ENCODE measurements at places on chromosomes 5 and 9. TPM values are rescaled to one million over a fixed set of nuclear protein-coding genes. Genes with fewer than 3 reads are reported as not detected.
A peak's percentile ranks its signal among the peaks of the same experiment; 100 is the strongest.

- no peak for DNase-seq
These were observed 67.1 kb upstream of the CDK20 start for GRCh38 chr9:88041447-88041846.

CBY3 gene
- polyA plus RNA-seq, result not detected

SOHLH1 gene
- not detected for polyA plus RNA-seq

FOXI1 gene
- not detected for polyA plus RNA-seq

- no peak for DNase-seq
These were observed 81.0 kb downstream of the MACROH2A1 start for GRCh38 chr5:135318037-135318436.

DNA sequence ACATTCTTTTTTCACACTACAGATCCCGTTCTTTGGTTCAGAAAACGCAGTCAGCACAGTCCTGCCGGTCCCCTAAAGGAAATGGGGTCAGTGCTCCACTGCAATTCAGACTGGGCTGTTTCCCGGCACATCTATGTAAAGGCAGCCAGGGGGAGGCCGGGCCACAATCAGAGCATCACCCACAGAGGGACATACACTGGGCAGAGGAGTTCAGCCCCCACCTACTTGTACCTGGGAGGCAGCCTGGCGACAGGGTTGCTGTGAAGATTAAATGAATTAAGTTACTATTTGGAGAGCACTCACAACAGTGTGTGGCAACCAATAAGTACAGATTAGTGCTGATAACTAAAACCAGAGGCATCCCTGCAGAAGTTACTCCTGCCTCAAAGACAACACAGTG lies 4.5 kb downstream of the PTPN3 start:
- no peak for DNase-seq

MYMK gene
- not detected for polyA plus RNA-seq

PCBD2 gene
- 4.8 TPM for polyA plus RNA-seq

- no peak for DNase-seq
These were observed 2.1 kb downstream of the MAMDC4 start for GRCh38 chr9:136854113-136854841.

DNA sequence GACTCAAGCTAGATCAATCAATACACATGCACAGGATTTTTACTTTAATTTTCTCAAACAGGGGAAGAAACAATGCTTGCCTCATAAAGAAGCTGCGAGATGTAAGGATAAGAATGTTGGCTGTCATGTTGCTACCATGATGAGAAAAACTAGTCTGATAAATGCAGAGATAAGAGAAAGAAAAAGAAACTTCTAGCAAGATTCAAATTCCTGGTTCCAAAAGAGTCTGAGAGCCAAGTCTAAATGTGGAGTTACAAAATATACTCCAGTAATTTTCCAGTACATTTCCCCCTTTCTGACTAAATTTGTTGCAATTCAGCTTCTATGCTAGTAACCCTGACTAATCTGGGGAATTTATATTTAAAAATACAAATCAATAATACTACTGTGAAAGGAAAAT lies 10.4 kb upstream of the ANXA1 start:
- DNase-seq, result no peak

DNA sequence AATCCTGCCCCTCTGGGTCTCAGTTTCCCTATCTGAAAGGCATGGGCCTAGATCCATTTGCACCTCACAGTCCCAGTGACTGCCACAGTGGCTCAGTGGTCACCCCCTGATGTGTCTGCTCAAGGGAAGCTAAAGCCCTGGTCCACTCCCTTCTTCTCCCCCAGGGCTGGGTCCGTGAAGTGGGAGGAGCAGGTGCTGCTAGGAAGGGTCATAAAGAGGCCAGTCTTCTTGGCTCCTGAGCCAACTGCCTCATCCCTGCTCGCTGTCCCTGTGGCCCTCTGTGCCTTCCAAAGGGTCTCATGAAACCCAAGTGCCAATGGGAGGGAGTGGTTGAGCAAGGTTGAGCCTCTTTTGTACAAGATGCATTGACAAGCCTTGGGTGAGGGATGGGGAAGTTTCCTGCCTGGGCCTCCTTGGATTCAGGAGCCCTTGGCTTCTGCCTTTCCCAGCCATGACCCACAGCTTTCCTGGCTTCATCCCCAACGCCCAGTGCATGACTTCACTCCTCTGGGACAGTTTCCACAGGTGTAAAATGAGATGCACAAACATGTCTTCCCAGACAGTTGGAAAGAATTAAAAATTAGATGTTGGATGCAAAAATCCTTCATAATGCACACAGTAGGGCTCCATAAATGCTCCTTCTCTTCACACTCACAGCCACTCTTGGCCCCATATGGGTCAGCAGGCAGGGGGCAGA lies 1.6 kb upstream of the SLC6A7 start:
- no peak for DNase-seq

DNA sequence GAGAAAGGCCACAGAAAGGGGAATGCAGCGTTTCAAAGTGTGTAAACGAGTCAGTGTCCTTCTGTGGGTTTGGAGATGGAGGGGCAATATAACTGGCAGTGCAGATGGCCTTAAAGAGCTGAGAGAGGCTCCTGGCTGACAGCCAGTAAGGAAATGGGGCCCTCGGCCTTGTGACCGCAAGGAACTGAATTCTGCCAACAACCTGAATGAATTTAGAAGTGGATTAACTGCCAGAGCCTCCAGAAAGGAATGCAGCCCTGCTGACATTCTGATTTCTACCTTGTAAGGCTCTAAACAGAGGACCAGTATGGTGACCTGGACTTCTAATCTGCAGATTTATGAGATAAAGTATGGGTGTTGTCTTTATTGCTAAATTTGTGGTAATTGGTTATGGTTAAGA lies 17.5 kb upstream of the NREP start:
- DNase-seq, result no peak

DNA sequence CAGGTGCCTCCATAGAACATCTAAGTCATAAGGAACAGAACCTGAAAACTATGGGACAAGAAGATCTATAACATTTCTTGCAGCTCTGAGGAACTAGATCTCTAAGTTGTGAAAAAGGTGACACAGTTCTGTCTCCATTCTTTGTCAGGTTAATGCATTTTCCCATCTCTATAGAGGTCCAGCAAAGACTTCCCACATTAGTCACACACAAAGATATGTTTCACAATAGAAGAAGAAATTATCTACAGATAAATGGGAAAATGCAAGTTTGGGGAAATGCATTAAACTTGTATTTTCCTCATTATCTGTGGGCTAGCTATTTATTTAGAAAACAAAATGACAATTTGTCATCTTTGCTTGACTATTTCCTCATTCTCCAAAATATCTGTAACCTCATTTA lies 458.6 kb upstream of the PAPPA start:
- no peak for DNase-seq

- no peak for DNase-seq
These were observed 1.0 kb downstream of the TBC1D2 start for GRCh38 chr9:98254228-98255060.

DNA sequence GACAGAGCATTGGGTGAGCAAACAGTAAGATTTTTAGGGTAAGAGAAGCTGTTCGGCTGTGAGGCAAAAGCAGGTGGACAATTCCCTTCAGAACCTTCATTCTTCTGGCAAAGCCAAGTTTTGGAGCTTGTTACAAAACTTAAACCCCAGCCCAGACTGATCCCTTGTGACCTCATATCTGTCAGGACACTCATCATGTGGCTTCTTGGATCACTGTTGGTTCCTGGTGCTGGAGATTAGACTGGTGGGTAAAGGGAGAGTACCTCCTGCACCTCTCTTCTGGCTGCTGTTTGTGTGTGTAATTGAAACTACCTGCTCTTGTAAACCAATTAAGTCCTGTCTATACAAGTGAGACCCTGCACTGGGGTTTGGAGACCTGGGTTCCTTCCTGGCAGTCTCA lies 21.0 kb downstream of the LARP1 start:
- no peak for DNase-seq

SHLD3 gene
- 2.2 TPM for polyA plus RNA-seq

DNA sequence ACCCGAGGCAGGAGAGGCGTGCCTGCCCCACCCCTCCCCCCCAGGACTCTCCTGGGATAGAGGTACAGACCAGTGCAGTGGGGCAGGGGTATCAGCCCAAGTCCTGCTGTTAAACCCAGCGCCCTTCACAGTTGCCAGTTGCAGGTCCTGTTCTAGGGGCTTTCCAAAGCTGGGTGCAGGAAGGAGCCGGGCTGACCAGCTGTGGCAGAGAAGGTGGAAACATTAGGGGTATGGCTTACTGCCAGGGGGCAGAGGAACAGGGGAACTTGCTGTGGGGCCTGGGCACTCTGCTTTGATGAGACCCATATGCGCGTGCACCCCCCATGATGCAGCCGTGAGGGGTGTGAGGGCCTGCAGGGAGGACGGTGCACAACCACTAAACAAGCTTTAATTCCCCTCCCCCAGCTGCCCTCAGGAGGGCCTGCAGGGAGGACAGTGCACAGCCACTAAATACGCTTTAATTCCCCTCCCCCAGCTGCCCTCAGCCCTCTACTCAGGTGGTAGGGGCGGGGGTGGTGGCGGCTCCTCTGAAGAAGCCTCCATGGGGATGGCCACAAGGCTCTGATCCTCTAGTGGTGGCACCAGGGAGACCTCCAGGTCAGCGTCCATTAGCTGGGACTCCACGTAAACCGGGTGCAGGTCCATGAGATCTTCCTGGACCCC lies 766 bp upstream of the LRRC26 start:
- no peak for DNase-seq

DNA sequence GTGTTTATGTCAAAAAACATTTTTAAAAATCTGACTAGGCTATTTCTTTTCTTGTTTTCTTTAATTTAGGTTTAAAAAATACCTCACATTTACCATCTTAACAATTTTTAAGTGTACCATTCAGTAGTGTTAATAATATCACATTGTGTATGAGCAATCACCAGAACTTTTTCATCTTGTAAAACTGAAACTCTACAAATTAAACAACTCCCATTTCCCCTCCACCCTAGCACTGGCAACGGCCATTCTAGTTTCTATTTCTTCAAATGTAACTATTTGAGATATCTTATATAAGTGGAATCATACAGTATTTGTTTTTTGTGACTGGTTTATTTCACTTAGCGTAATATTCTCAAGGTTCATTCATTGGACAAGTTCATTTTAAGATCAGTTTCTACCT lies 27.7 kb downstream of the PLCXD3 start:
- DNase-seq, result no peak

DNA sequence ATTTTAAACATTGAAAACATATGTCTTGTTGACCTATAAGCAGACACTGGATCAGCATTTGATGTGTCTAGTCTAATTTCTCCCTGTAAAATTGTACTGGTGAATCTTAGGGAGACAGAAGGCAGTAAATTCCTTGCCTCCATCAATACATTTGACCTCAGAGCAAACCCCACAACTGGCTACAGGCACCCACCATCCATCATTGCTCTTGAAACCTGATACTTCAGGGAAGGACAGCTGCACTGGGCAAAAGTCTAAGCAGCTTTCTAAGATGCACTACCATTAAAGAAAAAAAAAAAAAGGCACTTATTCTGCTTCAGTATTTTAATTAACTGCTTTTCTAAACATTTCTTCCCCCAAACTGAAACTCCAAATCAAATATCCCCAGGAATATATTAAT lies 1051.3 kb upstream of the DMAC1 start:
- no peak for DNase-seq

DNA sequence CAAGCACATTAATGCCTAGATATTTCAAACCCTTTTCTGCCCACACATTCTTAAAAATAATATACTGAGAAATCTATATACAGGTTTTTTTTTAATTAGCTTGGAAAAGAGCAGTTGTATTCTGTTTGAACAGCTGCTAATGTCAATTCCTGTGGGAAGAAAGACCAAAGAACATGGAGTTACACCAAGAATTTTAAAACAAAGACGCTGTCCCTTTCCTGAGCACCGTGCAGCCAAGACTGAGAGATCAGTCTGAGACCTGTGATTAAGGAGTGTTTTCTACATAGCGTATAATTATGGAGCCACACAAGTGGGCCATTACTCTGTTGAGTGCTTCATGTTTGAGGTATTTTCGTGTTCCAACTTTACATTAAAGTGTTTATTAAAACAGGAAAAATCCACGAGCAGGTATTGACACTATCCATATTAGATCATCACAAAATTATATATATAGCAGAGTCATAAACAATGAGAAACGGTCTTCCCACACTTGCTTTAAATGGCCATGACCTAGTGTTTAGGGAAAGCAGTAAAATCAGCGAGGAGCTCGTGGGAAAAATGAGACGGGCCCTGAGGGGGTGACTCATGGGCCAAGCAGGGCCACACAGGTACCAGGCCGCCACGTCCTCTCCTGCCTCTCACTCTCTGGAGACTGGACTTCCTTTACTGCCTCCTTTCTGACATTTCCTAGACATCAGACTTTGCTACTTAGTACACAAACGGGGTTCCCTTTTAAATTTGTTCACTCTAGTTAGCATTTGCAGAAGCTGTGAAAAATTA lies 153.1 kb upstream of the OTULINL start:
- no peak for DNase-seq

DNA sequence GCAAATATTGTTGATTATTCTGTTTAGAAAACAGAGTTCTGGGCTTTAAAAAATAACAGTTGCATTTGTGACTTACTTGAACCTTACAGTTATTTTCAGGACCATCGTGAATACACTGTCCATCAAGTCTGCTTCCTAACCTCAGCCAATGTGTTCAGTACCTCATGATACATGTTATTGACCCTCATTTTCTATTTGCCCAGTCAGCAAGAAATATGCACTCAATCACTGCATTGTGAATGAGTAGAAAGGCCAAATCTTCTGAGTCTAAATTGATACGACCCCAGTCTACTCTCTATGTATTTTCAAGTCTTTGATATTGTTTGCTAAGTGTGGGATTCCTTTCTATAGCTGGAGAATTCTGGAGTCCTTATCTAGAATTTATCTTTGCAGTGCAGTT lies 156.2 kb downstream of the RAB3C start:
- DNase-seq, result no peak

NR5A1 gene
- not detected for polyA plus RNA-seq

QRFP gene
- polyA plus RNA-seq, result not detected

- no peak for DNase-seq
These were observed 1.1 kb downstream of the GPBP1 start for GRCh38 chr5:57174890-57175510.

TMC1 gene
- not detected for polyA plus RNA-seq

FBP1 gene
- not detected for polyA plus RNA-seq

FGF18 gene
- 0.27 TPM for polyA plus RNA-seq

DNA sequence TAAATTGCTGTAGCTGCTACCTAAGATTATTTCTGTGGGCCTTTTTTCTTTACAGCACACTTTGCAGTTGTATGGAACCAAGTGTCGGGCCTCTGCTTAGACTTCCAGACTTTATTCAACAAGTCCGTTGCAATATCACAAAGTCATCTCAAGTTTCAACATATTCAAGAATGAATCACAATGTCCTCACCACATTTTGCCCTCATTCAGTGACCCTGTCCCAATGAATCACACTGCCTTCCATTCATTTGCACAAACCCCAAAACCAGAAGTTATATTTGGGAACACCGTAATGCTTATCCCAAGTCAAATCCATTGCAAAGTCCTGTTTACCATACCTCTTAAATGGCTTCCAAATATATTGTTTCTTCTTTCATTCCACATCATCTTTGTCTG lies 439.6 kb downstream of the CSNK1G3 start:
- peak; percentile 86 for DNase-seq
